SJSA1 (cell line): ENCODE measurements at places on chromosomes 12 and 14. TPM values are rescaled to one million over a fixed set of nuclear protein-coding genes. Genes with fewer than 3 reads are reported as not detected.
A peak's percentile ranks its signal among the peaks of the same experiment; 100 is the strongest.

- no peaks in the 10 kb centered on the region for H3K27me3 ChIP-seq
- no peak overlapping the region for H3K4me3 ChIP-seq
- peak overlapping the region; percentile 53 for H3K27ac ChIP-seq
- H3K36me3 ChIP-seq = no peaks in the 10 kb centered on the region
- peak; percentile 67 for DNase-seq
Observed at GRCh38 chr12:79897617-79898016, 37.3 kb downstream of the PPP1R12A start.

DNA sequence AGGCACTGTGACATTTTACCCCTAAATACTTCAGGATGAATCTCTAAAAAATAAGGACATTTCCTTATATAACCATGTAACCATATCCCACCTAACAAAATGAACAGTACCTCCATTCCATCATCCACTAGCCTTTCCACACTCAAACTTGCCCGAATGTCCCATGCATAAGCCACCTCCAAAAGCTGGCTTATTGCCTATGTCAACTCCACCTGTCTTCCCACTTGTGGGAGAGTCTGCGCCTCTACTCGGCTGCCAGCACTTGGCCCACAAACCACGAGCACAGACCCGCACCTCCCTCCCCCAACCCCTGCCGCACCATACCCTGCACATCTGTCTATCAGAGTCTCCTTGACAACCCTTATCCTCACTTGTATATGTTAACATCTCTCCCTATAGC lies 165.8 kb downstream of the CALM1 start:
- no peaks in the 10 kb centered on the region for H3K4me1 ChIP-seq
- DNase-seq = no peak
- H3K27ac ChIP-seq = no peak overlapping the region
- no peaks in the 10 kb centered on the region for H3K36me3 ChIP-seq
- no peak overlapping the region for H3K4me3 ChIP-seq
- no peaks in the 10 kb centered on the region for H3K27me3 ChIP-seq

- no peak overlapping the region for H3K27ac ChIP-seq
- DNase-seq = no peak
- H3K27me3 ChIP-seq = 0 out of 2 replicates have a peak, but pooled peaks cover 3% of the 10 kb centered on the region
- H3K4me1 ChIP-seq = no peaks in the 10 kb centered on the region
Observed at GRCh38 chr12:107165581-107165980, 72.2 kb upstream of the CRY1 start.

DNA sequence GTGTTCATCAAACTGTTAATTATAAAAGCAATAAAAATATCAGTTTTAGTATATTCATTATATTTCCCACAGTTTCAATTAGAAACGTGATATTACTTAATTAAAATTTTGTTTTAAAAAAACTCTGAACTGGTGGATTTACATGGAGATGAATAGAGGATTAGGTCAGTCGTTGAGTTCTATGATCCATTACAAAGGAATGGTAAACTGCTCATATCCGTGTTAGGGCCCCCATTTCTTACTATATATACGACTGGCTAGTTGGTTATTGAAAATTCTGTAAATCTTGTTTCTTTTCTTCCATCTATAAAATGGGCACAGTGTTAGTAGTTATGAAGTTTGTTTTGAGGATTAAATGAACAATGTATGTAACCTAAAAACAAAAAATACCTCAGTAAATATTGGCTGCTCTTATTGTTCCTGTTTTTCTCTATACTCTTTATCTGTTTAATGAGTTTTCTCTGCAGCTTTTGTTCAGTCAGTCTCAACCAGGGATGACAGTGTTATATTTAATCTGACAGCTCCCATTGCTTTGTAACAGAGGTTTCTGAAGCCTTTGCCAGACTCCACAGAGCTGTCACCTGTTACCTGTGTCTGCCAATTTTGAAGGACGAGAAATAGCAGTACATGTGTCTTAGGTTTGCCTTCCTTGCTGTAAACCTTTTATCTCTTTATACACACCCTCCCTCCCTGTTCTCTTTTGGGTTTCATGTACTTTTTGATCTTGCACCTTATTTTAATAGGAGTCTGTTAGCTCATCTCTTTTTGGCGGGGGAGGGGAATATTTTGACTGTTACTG lies 41.5 kb downstream of the FRS2 start:
- DNase-seq = no peak
- no peak overlapping the region for H3K27ac ChIP-seq
- H3K36me3 ChIP-seq = 0 out of 2 replicates have a peak, but pooled peaks cover 4% of the 10 kb centered on the region

DNA sequence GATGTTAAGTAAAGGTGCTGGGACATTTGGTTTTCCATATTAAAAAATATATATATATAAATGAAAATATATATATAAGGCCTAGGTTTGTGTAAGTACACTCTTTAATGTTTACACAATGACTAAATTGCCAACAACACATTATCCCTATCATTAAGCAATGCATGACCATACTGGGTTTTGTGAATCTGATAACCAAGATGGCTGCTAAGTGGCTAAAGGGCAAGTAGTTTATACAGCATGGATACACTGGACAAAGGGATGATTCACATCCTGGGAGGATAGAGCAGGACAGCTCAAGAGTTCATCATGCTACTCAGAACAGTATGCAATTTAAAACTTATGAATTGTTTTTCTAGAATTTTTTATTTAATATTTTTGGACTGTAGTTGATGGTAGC lies 89.3 kb downstream of the FIGNL2 start:
- DNase-seq = no peak
- H3K4me1 ChIP-seq = no peaks in the 10 kb centered on the region
- no peak overlapping the region for H3K27ac ChIP-seq
- H3K36me3 ChIP-seq = no peaks in the 10 kb centered on the region
- no peaks in the 10 kb centered on the region for H3K27me3 ChIP-seq
- H3K4me3 ChIP-seq = no peak overlapping the region

DNA sequence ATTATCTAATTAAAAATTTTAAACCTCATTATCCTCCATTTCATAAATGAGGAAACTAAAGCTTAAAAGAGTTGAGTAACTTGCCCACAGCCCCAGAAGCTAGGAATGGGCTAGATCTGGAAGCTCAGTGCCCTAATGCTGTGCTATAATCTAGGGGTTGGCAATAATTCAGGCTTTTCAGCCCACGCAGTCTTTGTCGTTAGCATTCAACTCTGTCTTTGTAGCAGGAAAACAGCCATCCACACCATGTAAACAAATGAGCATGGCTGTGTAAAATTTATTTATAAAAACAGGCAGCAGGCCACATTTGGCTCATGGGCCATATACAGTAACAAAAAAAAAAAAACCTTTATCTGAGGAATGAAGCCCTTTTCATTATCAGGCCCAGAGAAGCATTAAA lies 92.4 kb upstream of the OVCH1 start:
- no peak overlapping the region for H3K4me3 ChIP-seq
- H3K4me1 ChIP-seq = no peaks in the 10 kb centered on the region
- H3K36me3 ChIP-seq = no peaks in the 10 kb centered on the region

DNA sequence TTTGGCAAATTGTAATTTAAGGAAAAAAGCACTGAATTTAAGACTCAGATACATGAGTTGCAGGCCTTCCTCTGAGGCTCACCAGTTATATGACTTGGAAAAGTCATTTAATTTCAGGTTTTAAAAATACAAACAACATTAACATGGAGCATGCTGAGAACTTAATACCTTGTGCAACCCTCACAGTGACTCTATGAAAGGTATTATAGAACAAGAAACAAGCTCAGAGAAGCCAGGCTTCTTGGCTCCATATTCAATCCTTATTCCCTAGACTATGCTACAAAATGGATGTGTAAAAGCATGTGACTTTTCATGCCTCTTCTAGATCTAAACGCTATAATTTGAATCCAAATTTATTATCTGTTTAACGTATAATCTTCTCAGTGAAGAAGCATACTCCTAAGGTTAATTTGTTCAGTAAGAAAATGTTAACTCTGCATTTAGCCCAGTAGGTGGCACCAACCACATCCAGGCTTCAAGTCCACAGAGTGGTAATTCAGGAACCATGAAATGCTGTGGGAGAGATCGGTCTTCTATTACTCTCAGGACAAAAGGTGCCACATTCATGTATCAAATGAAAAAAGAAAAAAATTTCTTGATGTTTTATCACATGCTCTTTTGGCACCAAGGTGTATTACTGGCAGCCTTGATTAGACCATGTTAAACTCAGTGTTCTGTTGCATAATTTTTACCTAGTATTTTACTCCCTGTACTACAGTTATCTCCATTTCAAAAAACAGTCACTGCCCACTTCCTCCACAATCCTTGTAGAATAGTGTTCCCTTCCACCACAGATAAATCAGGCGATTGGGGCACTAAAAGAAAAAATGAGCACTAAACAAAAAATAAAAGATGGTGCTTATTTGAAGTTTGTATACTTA lies 9.3 kb downstream of the CCDC196 start:
- H3K4me1 ChIP-seq = no peaks in the 10 kb centered on the region
- no peak overlapping the region for H3K4me3 ChIP-seq
- no peak for DNase-seq
- H3K27me3 ChIP-seq = no peaks in the 10 kb centered on the region

C12orf50 gene
- not detected in 2 replicates for total RNA-seq

OLR1 gene
- total RNA-seq = 18.2 and 32.4 TPM in 2 replicates

KMT2D gene
- 19.9 and 22.6 TPM in 2 replicates for total RNA-seq

CDKN1B gene
- 42.8 and 44.8 TPM in 2 replicates for total RNA-seq
